ENCODE measurements at places on chromosomes 11 and 22.

GRCh38 chr11:120381401-120381800, 45.2 kb downstream of the ARHGEF12 start:
- DNase-seq = no peak

DNA sequence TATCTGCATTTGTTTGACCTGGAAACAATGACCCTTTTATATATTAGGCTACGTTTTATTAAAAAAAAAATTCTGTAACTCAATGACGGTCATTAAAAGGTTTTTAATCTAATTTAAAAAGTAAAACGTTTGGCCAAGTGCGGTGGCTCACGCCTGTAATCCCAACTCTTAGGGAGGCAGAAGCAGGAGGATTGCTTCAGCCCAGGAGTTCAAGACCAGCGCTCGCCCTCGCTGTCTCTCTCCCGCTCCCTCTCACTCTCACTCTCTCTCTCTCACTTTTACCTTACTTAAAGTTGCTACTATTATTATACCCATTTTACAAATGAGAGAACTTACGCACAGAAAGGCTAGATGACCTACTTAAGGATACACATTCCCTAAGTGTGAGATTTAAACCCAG, 814 bp upstream of the NARS2 start:
- DNase-seq = no peak

DNA sequence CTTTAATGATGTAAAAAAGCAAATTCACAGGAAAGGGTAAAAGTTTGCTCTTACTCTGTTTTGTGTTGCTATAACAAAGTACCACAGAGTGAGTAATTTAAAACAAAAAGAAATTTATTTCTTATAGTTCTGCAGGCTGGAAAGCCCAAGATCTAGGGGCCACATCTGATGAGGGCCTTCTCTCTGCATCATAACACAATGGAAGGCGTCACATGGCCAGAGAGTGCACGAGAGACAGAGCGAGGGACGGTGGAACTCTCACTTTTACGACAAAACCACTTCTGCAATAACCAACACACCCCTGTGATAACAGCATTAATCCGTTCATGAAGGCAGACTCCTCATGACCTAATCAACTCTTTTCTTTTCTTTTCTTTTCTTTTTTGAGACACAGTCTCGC, 31.1 kb downstream of the CD6 start:
- no peak for DNase-seq

DNA sequence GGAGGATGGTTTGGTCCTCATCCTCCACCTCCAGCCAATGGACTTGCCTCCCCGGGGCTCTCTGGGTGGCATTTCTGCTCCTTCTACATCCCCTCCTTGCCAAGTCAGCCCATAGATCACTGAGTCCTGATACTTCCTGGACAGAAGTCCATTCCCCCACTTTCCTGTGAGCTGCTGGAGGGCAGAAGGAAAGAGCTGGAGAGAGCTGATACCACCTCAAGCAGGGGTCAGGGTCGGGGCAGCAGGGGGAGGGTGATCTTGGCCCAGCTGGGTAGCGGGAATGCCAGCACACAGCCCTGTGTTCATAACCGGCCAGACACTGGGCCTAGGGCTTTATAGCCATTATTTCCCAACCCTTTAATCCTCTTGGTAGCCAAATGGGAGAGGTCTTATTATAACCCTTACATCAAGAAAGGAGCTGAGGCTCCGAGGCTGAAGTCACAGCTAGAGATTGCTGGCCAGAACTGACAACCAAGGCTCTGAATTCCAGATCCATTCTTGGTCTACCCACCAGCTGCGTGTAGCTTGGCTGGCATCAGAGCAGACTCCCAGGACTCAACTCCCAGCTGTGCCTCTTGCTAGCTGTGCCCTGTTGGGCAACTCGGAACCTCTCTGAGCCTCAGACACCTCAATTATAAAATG, 39.9 kb downstream of the CD6 start:
- no peak for DNase-seq

DNA sequence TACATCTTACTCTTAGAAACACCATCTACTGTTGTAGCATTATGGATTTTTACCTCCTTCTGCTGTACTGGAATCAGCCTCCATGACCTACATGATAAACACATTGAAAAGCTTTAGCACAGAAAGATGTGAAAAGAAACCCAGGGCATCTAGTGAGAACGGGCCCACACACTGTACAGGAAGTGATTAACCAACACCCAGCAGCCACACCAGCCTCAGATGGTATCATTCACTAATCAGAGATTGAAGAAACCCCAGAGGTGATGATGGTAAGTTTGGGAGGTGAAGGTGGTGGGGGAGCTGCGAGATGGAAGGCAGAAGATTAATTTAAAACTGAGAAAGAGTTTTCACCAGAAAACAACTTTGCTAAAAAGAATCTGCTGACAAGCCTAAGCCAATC, 46.1 kb downstream of the RASSF10 start:
- no peak for DNase-seq

- no peak for DNase-seq
Measured at GRCh38 chr11:87299041-87299481, 261.3 kb downstream of the TMEM135 start.

- DNase-seq = no peak
Measured at GRCh38 chr11:107675902-107676301, 36.0 kb downstream of the SLN start.

DNA sequence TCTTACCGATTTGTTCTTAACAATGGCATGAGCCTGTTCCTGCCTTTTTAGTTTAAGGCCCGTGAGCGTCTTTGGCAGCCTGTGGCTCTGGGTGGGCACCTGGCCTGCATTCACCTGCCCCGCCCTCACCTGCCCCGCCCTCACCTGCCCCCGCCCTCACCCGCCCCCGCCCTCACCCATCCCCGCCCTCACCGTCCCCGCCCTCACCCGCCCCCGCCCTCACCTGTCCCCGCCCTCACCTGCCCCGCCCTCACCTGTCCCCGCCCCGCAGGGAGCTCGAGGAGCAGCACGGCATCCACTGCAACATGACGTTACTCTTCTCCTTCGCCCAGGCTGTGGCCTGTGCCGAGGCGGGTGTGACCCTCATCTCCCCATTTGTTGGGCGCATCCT, 14.2 kb downstream of the GATD1 start:
- peak; percentile 82 for DNase-seq

- DNase-seq = no peak
Measured at GRCh38 chr11:42337786-42338455, 878.5 kb upstream of the LRRC4C start.

DNA sequence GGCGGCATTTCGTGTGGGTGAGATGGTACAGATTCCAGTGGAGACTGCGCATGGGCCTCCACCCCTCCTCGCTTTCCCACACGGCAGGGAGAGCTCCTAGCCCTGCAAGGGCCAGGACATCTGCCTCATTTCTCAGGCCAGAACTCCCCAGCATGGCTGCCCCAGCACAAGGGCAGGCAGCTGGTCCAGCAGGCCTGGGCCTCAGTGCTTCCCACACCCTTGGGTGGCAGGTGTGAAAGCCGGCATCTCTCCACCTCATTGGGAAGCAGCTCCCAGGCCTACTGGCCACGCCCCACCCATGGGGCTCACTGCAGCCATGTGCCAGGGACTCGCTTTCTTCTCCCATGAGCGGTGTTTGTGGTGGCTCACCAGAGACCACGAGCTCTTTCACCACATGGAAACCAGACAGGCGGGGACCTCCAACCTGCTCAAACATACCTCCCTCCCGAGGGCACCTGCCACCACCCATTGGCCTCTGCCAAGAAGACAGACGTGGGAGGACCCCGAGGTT, 79.1 kb downstream of the NAT10 start:
- DNase-seq = no peak

DNA sequence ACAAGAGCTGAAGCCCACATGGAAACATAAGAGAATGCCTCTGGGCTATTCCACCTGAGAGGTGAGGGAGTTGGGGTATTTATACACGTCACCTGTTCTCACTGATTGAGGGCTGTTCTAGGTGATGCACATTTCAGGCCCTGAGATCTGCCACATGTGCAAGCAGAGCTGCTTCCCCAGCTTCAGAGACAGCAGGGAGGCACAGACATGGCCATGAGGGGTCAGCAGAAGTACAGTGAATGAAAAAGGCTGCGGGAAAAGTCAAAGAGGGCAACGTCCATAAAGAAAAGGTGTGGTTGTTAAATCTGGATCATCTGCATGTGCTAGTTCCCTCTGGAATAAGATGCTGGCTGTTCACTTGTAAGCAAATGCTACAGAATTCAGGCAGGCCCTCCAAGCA, 75.4 kb downstream of the GAB4 start:
- DNase-seq = peak; percentile 6
